ENCODE measurements at places on chromosomes 4 and X.
A peak's percentile ranks its signal among the peaks of the same experiment; 100 is the strongest.

DNA sequence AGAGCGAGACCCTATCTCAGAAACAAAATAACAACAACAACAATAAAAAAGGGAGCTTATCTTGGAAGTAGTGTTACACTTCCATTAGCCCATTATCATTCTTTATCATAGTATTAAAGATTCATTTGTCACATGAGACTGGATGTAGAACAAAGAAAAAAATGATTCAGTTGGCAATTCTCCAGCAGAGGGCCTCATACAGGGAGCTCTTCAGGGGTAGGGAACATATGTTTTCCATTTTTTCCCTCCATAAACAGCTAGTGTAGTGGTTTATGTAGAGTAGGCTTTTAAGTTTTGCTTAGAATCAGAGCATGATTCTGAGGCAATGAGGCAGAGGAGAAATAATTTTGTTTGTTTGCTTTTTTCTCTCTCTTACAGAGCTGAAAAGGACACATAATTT, 5.8 kb downstream of the CPE start:
- peak; percentile 65 for DNase-seq

GRCh38 chr4:123787512-123788080, 391.0 kb downstream of the SPRY1 start:
- no peak for DNase-seq

- no peak for DNase-seq
Measured at GRCh38 chr4:73345399-73345975, 58.6 kb upstream of the ALB start.

DNA sequence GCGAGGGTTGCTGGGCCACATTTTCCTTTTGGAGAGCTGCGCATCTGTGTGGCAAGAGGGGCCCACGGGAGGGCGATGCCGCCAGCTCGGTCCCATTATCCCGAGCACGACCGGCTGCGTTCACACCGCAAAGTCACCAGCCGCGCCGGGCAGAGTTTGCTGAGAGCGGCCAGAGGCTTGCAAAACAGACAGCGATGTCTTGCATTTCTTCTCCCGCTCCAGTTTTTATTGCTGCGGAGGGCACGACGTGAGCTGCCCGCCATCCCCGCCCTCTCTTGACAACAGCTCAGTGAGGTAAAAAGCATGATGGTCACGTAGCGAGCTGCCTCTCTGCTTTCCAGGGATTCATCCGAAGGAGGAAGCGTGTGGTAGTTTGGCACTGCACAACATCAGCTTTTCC, 102.1 kb upstream of the TENM3 start:
- DNase-seq, result no peak

GRCh38 chr4:114209584-114209983, 230.1 kb upstream of the ARSJ start:
- no peak for DNase-seq

All from brain pericyte (primary cell).